ENCODE measurements at places on chromosomes 1 and 21. TPM values are rescaled to one million over a fixed set of nuclear protein-coding genes. Genes with fewer than 3 reads are reported as not detected.

MTMR11 gene
- 6.1 TPM for total RNA-seq

HSD3B2 gene
- total RNA-seq = not detected

ZFP69B gene
- total RNA-seq = 2.5 TPM

DNA sequence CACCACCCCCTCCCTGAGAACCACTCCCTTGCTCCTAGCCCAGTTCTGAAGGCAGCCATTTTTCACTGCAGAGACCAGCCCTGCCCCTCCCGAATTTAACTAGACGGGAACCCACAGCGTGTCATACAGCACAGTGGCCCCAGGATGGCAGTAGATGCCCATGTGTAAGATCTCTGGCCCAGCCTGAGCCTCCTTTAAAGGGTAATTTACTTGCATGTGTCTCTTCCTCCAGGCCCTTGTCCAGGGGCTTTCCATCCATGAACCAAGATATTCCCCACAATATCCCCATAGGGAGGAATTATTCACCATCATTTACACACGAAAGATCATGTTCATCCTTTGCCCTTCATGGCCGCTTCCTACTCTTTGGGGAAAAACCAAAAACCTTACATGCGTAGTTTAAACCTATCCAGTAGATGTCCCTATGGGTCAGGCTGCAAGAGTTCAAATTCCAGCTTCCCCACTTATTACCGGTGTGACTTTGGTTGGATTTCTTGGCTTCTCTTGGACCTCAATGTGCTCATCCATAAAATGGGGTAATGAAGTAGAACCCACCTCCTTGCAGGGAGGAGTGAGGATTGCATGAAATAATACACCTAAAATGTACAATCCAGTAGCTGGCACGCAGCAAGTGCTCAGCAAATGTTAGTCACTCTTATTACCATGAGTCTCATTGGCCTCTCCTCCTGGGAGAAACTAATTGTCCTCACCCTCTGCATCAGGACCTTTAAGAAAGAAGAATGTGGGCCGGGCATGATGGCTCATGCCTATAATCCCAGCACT is 4.0 kb upstream of the LACTBL1 start:
- peak; percentile 84 for DNase-seq

RFX5 gene
- 57.6 TPM for total RNA-seq

GRCh38 chr1:193306430-193306829 is 120.0 kb upstream of the B3GALT2 start:
- no peak for DNase-seq

HIVEP3 gene
- 4.2 TPM for total RNA-seq

PRELP gene
- not detected for total RNA-seq

FBXO44 gene
- 13.3 TPM for total RNA-seq

- no peak for DNase-seq
Measured at GRCh38 chr1:227325156-227325555, 6.9 kb upstream of the CDC42BPA start.

DNA sequence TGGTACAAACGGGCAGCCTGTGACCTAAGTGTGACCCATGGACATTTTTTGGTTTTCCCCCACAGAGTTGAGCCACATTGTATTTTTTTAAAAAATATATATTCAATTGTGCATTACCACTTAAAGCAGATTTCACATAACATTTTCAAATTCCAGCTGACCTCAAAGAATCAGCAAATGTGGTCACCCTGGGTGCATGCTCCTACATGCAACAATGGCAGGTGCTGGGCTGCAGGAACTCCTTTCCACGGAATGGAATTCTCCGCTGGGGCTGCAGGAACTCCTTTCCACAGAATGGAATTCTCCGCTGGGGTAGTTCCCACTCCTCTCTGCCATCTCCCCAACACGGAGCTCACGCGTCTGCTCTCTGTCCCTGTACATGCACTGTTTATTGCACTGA is 68.7 kb downstream of the MAP10 start:
- DNase-seq = peak; percentile 29

WNT9A gene
- total RNA-seq = 0.37 TPM

GRCh38 chr1:229203030-229203751 is 67.7 kb upstream of the RAB4A start:
- peak; percentile 37 for DNase-seq

- no peak for DNase-seq
Measured at GRCh38 chr21:31072533-31072932, 34.3 kb upstream of the KRTAP19-8 start.

DNA sequence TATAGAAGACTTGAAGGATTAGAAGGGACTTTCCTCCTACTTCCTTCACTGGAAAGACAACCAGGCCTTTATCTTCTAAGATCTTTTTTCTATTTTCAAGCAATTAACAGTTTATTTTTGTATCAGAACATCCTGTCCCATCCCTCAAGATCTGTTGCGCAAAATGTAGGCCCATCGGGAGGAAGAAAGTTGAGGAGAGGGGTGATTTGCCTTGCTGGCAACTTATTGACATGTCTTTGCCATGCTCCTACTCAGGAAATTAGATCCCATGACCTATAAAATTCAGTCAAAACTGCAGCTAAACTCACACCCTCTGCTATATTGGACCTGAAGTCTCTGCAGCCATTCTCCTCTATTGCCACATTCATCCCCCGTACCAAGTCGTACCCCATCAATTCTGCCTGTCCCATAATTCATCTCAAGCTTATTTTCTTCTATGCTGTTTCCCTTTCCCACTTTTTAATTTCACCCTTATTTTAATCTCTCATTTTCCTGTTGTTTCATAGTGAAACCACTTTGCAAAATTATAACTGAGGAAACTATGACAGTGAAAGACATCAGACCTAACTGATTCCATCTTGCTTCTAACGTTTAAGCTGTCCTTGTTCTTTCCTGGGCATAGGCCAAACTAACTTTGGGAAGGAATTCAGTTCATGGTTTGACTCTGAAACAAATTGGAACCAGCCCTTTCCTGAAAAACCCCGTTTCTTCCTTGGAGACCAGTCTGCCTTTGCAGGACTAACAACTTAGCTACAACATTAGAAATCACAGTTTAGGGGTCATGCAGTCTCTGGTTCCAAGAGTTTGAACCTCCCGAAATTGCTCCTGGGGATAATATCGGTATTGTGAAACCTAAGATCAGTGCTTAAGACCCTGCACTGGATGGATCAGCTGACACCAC is 195.7 kb upstream of the PTBP2 start:
- DNase-seq = no peak

MTARC2 gene
- 1.1 TPM for total RNA-seq

FLG2 gene
- not detected for total RNA-seq

DNA sequence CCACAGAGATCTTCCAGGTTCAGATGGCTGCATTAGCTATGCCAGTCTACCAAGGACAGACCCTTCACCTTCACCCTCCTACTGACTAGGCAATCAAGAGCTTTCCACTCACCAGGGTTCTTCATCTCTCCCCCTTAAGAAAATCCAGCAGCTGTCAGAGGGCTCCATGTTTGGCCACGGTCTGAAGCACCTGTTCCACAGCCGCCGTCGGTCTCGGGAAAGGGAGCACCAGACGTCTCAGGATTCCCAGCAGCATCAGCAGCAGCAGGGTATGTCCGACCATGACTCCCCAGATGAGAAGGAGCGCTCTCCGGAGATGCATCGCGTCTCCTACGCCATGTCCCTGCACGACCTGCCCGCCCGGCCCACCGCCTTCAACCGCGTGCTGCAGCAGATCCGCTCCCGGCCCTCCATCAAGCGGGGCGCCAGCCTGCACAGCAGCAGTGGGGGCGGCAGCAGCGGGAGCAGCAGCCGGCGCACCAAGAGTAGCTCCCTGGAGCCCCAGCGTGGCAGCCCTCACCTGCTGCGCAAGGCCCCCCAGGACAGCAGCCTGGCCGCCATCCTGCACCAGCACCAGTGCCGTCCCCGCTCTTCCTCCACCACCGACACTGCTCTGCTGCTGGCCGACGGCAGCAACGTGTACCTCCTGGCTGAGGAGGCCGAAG is 13.8 kb downstream of the TMCC2 start:
- no peak for DNase-seq

- no peak for DNase-seq
Measured at GRCh38 chr1:190847166-190847565, 369.5 kb upstream of the BRINP3 start.

CDKN2C gene
- total RNA-seq = 187 TPM

DNA sequence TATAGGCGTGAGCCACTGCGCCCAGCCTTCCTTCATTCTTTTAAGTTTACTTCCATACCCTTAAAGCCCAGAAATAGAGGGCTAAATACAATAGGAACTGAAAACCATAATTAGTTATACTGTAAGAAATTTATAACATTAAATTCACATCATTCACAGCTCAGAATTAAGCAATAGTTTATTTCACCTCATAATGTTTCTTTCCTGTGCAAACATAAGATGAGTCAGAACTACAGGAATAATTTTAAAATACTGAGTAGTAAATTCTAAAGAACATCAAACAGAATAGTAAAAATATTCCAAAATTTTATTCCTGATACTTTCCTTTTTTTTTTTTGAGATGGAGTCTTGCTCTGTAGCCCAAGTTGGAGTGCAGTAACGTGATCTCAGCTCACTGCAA is 24.1 kb downstream of the POGZ start:
- DNase-seq = no peak

GRCh38 chr1:156356875-156357534 is 12.0 kb upstream of the RHBG start:
- DNase-seq = peak; percentile 33

- no peak for DNase-seq
Measured at GRCh38 chr1:150164224-150164623, 14.5 kb downstream of the PLEKHO1 start.

TMPRSS15 gene
- total RNA-seq = 0.17 TPM

SYT11 gene
- 15.8 TPM for total RNA-seq

KRTAP24-1 gene
- not detected for total RNA-seq

DNA sequence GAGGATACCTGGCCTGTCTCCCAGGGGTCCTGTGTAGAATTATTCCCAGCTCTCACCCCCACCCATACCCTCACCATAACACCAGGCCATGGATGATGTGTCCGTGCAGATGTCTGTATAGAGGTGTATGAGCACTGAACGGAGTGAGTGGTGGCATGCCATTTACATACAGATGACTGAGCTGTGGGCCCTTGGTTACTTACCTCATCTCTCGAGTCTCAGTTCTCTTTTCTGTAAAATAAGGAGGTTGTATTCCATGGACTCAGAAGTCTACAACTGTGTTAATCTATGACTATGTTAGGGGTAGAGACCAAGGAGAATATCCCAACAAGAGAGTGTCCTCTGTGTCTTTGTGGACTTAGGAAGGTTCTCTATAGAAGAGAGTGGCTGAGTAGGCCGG is 65.6 kb upstream of the CD1D start:
- DNase-seq = no peak

SPRR2A gene
- not detected for total RNA-seq
